H4 (cell line): ENCODE measurements at places on chromosomes 2 and 18. TPM values are rescaled to one million over a fixed set of nuclear protein-coding genes. Genes with fewer than 3 reads are reported as not detected.
A peak's percentile ranks its signal among the peaks of the same experiment; 100 is the strongest.

DNA sequence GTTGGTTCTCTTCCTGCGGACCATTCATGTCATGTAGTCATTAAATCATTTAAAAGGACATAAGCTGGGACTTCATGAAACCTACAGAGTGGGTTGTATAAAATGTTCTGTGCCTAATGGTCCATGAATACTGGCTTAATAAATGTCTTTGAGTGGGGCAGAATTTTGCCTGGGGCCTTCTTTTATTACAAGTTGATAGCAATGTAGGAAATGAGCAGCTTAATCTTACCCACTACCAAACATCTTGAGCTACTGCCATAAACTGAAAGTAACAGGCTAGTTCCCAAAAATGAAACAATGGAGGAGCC is 130.9 kb downstream of the TMEM17 start:
- no peak for DNase-seq

DNA sequence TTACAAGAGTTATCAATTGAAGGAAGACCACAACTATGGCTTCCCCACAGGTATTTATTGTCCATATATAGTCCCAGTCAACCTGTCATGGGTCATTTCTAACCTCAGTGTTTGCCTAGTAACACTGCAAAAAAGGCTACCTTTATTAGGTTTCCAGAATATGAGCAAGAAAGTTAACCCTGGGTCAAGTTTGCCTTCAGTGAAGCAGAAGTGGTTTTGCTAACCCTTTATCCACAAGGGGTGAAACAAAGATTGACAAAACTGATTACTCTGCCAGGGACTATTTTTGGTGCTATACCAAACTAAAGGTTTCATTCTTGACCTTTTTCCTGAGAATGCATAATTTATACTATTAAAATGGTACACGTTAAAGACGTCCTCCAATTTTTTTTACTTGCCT is 28.8 kb downstream of the SP100 start:
- DNase-seq = no peak

DNA sequence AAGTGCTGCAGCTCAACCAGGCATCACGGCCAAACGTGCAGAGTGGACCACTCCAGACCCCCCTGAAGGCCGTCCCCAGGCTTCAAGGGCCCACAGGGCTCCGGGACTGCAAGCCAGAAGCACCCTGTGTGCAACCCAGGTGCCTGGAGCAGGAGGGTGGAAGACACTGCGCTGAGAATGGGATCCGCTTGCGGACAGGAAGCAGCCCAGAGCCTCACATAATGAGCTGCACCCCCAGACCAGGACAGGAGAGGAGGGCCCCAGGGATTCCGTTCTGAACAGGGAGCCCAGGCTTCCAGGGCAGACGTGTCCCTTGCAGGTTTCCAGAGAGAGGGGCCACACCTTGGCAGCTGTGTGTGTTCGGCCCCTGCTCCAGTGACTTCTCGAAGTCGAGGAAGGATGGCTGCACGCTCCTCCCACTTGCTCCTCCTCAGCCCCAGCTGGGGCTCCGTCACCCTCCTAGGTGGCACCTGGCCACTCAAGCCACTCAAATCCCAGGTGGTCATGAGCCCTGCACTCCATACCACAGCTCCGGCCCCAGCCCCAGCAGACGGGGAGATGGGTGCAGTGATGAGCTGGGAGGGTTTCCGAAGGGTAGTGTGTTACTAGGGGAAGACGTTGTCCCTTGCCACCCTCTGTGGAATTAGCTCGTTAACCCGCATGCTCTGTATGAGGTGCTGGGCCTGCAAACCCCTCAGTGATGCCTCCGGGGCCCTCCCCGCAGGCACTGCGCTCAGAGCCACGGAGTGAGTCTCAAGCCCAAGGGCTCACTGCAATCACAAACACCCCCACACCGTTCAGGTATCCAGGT is 79.2 kb downstream of the NDUFA10 start:
- DNase-seq = no peak

DNA sequence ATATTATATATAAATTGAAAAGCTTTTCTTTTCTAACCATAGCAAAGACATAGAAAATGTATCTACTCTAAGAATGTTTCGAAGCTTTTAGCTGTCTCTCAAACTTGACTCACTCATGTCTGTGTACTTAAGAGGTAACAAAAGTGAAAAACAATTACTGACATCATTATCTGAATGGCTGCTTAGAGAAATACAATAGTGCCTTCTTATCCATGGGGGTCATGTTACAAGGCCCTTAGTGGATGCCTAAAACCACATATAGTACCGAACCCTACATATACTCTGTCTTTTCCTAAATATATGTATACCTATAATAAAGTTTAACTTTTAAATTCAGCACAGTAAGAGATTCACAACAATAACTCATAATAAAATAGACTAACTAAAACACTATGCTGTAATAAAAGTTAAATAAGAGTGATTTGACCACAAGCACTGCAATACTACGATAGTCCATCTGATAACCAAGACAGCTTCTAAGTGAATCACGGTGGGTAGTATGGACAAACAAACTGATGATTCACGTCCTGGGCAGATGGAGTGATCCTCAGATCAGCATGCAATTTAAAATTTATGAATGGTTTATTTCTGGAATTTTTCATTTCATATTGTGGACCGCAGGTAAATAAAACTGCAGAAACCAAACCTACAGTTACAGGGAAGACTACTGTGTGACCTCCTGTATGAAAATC is 246.2 kb downstream of the XIRP2 start:
- DNase-seq = peak; percentile 33

Gene COLEC12
- 41.9 and 49.4 TPM in 2 replicates for total RNA-seq
